Activated T-cell treated with anti-CD3 and anti-CD28 coated beads, Interleukin-2, amount 50 U/mL, for 1 hour (primary cell): ENCODE measurements at places on chromosomes 7 and 10.

GRCh38 chr10:102673236-102673818 is 29.0 kb downstream of the TRIM8 start:
- no peak for DNase-seq

GRCh38 chr10:5782174-5782573 is 31.1 kb downstream of the GDI2 start:
- no peak for DNase-seq

GRCh38 chr7:101625031-101625791 is 3.9 kb downstream of the MYL10 start:
- no peak for DNase-seq

GRCh38 chr7:153838591-153838990 is 213.6 kb upstream of the DPP6 start:
- no peak for DNase-seq

GRCh38 chr7:128454808-128455542 is 703 bp upstream of the HILPDA start:
- DNase-seq, result no peak

GRCh38 chr10:96695366-96695765 is 24.9 kb downstream of the PIK3AP1 start:
- no peak for DNase-seq

GRCh38 chr7:41148521-41148951 is 554.4 kb downstream of the INHBA start:
- no peak for DNase-seq

DNA sequence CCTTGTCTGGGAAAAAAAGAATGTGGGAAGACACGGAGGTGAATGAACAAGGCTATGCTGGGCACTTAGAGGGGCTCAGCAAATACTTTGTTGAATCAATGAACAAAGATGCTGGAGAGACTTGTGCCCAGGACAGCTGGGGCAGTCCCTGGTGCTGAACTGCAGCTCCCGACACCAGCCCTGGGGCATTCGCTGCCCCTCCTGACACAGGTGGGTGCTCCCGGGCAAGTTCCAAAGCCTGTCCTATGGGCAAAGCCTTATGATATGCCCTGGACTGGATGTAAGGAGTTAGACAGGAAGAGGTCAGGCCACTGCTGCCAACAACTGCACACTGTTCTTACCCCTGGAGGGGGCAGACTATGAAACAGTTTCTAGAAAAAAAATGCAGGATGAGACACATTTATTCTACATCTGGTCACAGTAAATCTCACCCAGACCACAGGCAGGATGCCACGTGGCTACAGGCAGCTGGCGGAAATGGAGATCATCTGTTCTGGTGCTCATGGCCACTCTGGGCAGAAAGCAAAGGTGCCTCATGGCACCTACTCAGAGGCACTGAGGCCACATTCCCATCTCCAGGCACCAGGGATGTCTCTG is 21.9 kb upstream of the FRAT2 start:
- no peak for DNase-seq

DNA sequence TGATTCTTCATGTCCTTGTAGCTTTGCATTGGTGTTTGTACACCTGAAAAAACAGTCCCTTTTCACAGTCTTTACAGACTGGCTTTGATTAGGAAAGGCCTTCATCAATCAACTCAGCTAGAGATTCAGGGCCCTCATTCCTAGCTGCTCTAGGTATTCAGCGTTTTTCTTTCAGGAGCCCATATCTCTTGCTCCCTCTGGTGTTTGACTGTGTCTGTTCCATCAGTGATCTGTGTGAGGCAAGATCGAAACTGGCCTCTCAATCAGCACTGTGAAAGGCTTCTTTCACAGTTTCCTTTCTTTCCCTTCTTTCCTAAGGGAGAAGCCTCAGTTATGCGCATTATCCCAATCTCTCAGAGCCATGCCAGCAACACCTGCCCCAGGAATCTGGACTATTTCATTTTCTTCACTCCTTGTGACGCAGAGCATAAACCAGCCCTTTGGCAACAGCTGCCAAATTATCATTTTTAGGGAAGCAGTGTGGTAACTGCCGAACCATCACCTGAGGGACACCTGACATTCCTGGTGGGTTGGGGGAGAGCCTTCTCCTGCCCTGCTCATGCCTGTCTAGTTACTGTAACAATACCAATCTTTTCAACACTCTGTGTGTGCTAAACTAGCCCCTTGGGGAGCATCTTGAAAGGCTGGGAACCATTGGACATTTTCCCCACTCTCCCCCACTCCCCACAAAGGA is 75.7 kb upstream of the CCDC71L start:
- DNase-seq, result no peak

- DNase-seq, result no peak
Observed at GRCh38 chr7:28988810-28989209, 30.7 kb upstream of the TRIL start.

DNA sequence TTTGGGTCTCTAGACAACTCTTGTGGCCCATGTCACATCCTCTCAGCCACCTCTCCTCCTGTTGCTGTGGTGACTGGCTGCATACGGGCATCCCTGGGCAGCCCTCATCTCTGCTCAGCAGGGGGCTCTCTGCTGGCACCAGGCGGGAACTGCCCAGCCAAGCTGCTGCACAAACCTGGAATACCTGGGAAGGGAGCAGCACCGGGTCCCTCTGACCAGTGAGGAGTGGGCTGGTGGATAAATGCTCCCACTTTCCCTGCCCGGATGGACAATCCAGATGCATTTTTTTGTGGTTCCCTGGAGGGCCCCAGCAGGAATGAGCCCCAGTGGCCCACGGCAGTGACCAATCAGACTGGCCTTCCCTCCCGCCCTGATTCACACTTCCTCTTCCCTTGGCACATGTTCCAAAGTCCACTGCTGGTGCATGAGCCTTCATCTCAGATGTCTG is 21.9 kb downstream of the GRID1 start:
- DNase-seq, result no peak
